ENCODE measurements at places on chromosomes 11 and 22. TPM values are rescaled to one million over a fixed set of nuclear protein-coding genes. Genes with fewer than 3 reads are reported as not detected.
A peak's percentile ranks its signal among the peaks of the same experiment; 100 is the strongest.

DNA sequence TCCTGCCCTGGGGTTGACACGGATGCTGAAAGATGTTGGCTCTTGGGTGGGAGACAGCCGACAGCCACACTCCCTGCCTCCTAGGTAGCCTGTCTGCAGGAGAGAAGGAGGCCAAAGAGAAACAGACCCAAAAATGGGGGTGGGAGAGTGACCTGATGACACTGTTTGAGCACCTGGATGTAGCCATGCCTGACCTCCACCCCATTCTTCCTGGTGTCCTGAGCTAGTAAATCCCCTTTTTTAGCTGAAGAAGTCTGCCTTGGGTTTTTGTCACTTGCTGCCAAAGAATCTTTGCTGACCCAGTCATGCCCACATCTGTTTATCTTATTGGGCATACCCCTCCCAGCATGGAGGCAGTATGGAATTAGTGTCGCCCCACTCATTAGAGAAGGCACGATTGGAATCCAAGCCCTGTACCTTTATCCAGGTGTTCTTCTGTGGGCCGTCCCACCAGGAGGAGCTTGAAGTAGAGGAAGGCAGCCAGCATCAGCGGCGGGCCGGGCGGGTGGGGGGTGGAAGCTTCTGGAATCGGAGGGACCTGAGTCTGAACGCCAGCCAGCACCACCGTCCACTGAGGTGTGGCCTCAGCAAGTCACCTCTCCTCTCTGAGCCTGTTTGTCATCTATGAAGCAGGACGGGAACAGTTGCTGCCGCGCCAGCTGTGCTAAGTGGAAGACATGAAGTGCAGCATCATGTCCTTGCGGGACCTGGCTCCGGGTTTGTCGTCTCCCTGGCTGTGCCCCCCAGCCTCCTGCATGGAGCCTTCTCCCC, 37.8 kb downstream of the IGHMBP2 start:
- no peaks in the 10 kb centered on the region for H3K27me3 ChIP-seq
- H3K36me3 ChIP-seq = peaks cover 8% of the 10 kb centered on the region
- H3K27ac ChIP-seq = peak overlapping the region; percentile 59
- H3K4me3 ChIP-seq = no peak overlapping the region
- DNase-seq = peak; percentile 57
- peaks cover 29% of the 10 kb centered on the region for H3K4me1 ChIP-seq

DNA sequence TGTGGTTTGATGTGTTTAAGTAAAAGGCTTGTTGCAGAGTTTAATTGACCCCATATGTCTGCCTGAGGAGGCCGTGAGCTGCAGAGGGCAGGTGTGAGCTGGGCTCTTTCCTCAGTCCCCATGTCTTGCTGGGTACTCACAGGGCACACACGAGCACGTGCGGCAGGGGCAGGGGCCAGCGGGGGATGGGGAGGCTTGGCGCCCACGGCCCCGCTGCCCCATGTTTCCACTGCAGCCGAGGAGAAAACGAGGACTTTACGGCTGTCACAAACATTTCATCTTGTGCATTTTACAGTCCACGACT, 24.7 kb upstream of the CCDC188 start:
- no peaks in the 10 kb centered on the region for H3K27me3 ChIP-seq
- H3K27ac ChIP-seq = no peak overlapping the region
- no peaks in the 10 kb centered on the region for H3K36me3 ChIP-seq
- H3K4me3 ChIP-seq = no peak overlapping the region

DNA sequence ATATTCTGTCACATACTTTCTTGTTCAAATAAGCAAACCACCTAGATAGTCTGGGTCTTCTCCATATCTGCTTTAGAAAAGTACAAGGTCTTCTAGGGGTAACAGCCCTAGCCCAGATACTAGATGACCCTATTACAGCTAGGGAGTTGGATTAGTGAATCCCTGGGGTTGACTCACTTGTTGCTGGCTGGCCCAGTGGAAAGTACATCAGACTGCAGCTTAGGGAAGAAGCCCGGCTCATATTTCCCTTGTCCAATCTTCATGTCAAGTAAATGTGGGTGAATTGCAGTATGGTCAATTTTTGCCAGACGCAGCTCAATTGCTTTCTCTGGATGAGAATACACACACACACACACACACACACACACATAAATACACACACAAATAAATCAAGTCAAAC, 79.1 kb upstream of the SCUBE2 start:
- H3K27ac ChIP-seq = no peak overlapping the region
- H3K4me3 ChIP-seq = no peak overlapping the region
- no peak for DNase-seq
- H3K36me3 ChIP-seq = peaks cover 27% of the 10 kb centered on the region

The SYVN1 gene
- 47.5 TPM for total RNA-seq

The TTC36 gene
- total RNA-seq = 0.27 TPM

GRCh38 chr11:113137713-113138529, 176.5 kb upstream of the TTC12 start:
- no peaks in the 10 kb centered on the region for H3K4me1 ChIP-seq
- H3K36me3 ChIP-seq = no peaks in the 10 kb centered on the region
- H3K27me3 ChIP-seq = no peaks in the 10 kb centered on the region
- no peak for DNase-seq
- H3K4me3 ChIP-seq = no peak overlapping the region
- H3K27ac ChIP-seq = no peak overlapping the region

- H3K36me3 ChIP-seq = peaks cover 3% of the 10 kb centered on the region
- no peak for DNase-seq
- H3K4me3 ChIP-seq = no peak overlapping the region
- H3K27me3 ChIP-seq = no peaks in the 10 kb centered on the region
- H3K27ac ChIP-seq = no peak overlapping the region
- peaks cover 23% of the 10 kb centered on the region for H3K4me1 ChIP-seq
Measured at GRCh38 chr22:35348703-35349102, 32.2 kb upstream of the HMOX1 start.
